Breast epithelium (tissue), 4 donors: ENCODE measurements at places on chromosomes 7 and 10.

- DNase-seq, result peak; percentile 67
Observed at GRCh38 chr7:112361154-112361553, 89.1 kb upstream of the IFRD1 start.

- DNase-seq, result no peak
Observed at GRCh38 chr10:86830043-86830591, 73.7 kb downstream of the BMPR1A start.

GRCh38 chr7:139966949-139967348 is 95.8 kb downstream of the PARP12 start:
- DNase-seq, result no peak

GRCh38 chr10:34299105-34299611 is 515.9 kb downstream of the PARD3 start:
- DNase-seq, result no peak

- no peak for DNase-seq
Observed at GRCh38 chr10:110803239-110803749, 68.4 kb upstream of the PDCD4 start.

GRCh38 chr10:31034098-31034909 is 2.6 kb upstream of the ZNF438 start:
- no peak for DNase-seq

GRCh38 chr7:78225534-78225933 is 427.0 kb downstream of the PHTF2 start:
- DNase-seq, result no peak

- DNase-seq, result no peak
Observed at GRCh38 chr7:6359021-6359420, 86.6 kb upstream of the CYTH3 start.
